GM12878 (cell line): ENCODE measurements at places on chromosomes 3 and 15. TPM values are rescaled to one million over a fixed set of nuclear protein-coding genes. Genes with fewer than 3 reads are reported as not detected.
A peak's percentile ranks its signal among the peaks of the same experiment; 100 is the strongest.

The EPB42 gene
- not detected in 2 replicates for total RNA-seq

The RASGRF1 gene
- 0.85 and 1.1 TPM in 2 replicates for total RNA-seq

The GOLGA8R gene
- total RNA-seq: 0.13 TPM in 1 of 2 replicates, not detected in the other

The SEMA3B gene
- total RNA-seq: 0.59 and 0.74 TPM in 2 replicates

The SH2D7 gene
- total RNA-seq: 0.08 TPM in 1 of 2 replicates, not detected in the other

The GABRB3 gene
- 0.05 and 0.27 TPM in 2 replicates for total RNA-seq

The SLC28A1 gene
- not detected in 2 replicates for total RNA-seq

The CLEC3B gene
- total RNA-seq: 0.23 TPM in 1 of 2 replicates, not detected in the other

The WDR48 gene
- total RNA-seq: 27.8 and 28.7 TPM in 2 replicates

The HTD2 gene
- 7.1 and 7.2 TPM in 2 replicates for total RNA-seq

GRCh38 chr15:80946576-80946975 lies 43.0 kb downstream of the MESD start:
- H3K36me3 ChIP-seq: no peaks in the 10 kb centered on the region; the same call in 1 of the 2 replicates
- H3K4me3 ChIP-seq: no peak overlapping the region
- H3K27me3 ChIP-seq: no peaks in the 10 kb centered on the region
- no peak for DNase-seq
- H3K4me1 ChIP-seq: no peaks in the 10 kb centered on the region
- no peak overlapping the region for H3K27ac ChIP-seq

- 0 out of 2 replicates have a peak, but pooled peaks cover under 1% of the 10 kb centered on the region for H3K4me1 ChIP-seq
- no peak overlapping the region for H3K27ac ChIP-seq
- DNase-seq: no peak
These were observed 108.5 kb downstream of the TBC1D2B start for GRCh38 chr15:77969055-77969454.

DNA sequence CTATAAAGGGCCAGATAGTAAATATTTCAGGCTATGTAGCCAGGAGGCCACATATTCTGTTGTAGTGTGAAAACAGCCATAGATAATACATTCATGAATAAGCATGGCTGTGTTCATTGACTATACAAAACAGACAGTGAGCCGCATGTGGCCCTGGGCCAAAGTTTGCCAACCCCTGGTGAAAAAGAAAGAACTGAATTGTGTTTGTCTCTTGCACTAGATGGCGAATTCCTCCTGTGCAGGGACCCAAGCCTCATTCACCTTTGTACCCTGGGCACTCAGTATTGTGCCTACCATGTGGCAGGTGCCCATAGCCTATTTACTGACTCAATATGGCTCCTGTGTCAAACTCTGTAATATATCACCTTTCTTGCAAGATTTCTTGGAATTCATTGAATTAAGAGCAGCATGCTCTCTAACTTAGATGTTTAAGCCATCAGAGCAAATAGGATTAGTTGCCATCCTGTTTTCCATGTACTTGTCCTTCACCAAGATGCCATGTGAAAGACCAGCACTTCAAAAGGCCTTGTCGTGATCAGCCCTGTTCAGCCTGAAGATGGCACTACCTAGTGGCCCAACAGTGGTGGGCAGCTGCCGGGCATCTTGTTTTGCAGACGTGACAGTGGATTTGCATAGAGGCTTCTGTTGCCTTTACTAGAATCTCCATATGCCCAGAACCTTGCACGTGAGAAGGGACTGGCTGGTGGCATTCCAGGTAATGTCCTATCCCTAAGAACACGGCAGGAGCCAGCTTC lies 50.9 kb upstream of the CMTM7 start:
- no peaks in the 10 kb centered on the region for H3K27me3 ChIP-seq
- no peaks in the 10 kb centered on the region for H3K36me3 ChIP-seq
- no peak for DNase-seq
- no peak overlapping the region for H3K4me3 ChIP-seq

DNA sequence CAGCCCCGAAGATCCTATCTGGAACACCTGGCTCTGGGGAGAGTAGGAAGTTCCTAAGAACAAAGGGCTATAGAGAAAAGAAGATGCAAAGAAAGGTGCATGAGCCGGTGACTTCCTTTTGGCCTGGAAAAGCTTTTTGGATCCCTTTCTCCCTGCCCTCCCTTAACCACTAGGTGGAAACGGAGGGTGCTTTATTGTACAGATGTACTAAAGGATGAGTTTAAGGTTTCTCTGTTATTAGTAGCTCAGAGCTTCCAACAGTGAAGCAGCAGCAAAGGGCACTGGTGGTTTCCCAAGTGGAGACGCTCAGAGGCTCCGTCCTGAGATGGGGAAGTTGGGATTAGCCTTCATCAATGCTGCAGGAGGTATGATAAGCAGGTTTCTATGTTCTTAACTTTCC lies 5.9 kb upstream of the ADGRG7 start:
- no peaks in the 10 kb centered on the region for H3K27me3 ChIP-seq
- DNase-seq: no peak
- peak overlapping the region; percentile 55 for H3K4me3 ChIP-seq

GRCh38 chr3:184315543-184315867 lies 1.1 kb downstream of the EIF4G1 start:
- H3K27ac ChIP-seq: peak overlapping the region; percentile 92
- peaks cover 3% of the 10 kb centered on the region; the same call in 1 of the 2 replicates for H3K4me1 ChIP-seq
- no peaks in the 10 kb centered on the region for H3K27me3 ChIP-seq
- peaks cover 13% of the 10 kb centered on the region for H3K36me3 ChIP-seq
- DNase-seq: no peak

GRCh38 chr15:33448961-33449606 lies 138.3 kb downstream of the RYR3 start:
- no peak overlapping the region for H3K4me3 ChIP-seq
- H3K27ac ChIP-seq: no peak overlapping the region
- H3K4me1 ChIP-seq: no peaks in the 10 kb centered on the region
- H3K27me3 ChIP-seq: no peaks in the 10 kb centered on the region; the same call in 1 of the 2 replicates
- no peaks in the 10 kb centered on the region for H3K36me3 ChIP-seq

DNA sequence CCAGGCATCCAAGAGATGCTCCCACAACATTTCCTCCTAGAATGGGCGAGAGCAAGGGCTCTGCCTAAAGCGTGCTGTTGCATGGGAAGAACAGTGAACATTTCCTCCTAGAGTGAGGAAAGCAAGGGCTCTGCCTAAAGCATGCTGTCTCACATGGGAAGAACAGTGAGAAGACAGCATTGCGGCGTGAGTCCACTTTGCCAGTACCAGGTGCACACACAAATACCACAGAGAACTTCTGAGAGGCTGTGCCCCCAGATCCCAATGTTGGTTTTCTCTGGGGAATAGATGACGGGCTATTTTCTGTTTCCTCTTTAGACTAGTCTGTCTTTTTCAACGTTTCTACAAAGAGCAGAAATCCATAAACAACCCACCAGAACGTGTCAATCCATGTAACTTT lies 142.9 kb downstream of the LRRK1 start:
- no peak for DNase-seq
- no peaks in the 10 kb centered on the region; the same call in 1 of the 2 replicates for H3K4me1 ChIP-seq
- H3K4me3 ChIP-seq: no peak overlapping the region
- H3K27ac ChIP-seq: no peak overlapping the region

DNA sequence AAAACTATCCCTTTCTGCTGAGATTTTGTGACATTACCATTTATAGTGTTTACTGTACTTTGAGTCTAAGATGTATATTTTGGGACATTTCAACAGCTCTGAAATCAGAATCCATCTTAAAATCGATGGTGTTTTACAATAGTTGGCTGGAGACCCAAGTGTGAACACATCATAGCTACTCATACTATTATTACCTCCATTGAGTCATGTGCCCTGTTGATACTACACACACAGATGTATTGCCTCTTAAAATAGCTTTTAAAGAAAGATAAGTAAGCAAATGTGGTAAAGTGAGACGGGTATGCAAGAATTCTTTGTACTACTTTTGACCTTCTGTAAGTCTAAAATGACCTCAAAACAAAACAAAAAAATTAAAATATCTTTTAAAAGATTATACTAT lies 6.7 kb downstream of the LMOD3 start:
- no peak overlapping the region for H3K4me3 ChIP-seq
- no peaks in the 10 kb centered on the region for H3K4me1 ChIP-seq
- no peaks in the 10 kb centered on the region for H3K36me3 ChIP-seq
- H3K27me3 ChIP-seq: no peaks in the 10 kb centered on the region

DNA sequence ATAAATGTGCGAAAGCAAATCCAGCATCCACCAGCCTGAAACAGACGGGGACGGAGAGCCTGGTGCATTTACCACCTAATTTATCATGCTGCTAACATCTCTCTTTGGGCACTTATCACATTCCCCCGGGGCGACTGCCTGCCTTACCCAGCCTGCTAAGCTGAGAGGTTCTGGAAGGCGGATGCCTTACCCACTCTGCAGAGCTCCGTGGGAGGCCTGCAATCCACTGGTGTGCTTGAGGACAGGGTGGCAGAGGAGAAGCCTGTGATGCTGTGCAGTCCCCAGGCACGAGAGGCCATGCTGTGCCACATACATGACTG lies 25.5 kb downstream of the MGLL start:
- H3K4me3 ChIP-seq: no peak overlapping the region
- H3K27ac ChIP-seq: no peak overlapping the region
- no peaks in the 10 kb centered on the region for H3K27me3 ChIP-seq
- H3K4me1 ChIP-seq: peaks cover 4% of the 10 kb centered on the region

DNA sequence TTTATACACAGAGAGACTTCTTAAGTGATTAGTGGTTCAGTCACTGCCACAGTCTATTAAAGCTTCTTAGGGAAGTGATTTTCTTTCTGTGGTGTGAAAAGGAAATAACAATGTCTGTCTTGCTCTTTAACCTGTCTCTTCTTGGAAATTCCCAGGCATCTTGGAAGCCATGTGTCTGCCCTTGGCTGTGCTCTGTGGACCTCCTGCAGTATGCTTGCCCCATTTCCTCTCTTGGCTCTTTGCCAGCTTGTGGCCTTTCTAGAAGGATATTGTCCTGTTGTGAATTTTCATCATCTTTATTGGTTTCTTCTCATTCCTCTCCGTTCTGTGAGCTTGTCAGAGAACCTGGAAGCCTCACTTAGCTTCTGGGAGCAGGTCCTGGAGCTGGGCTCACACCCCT lies 338.4 kb upstream of the C2CD4B start:
- no peaks in the 10 kb centered on the region; the same call in 1 of the 2 replicates for H3K4me1 ChIP-seq

GRCh38 chr3:69232482-69232881 lies 110.1 kb upstream of the LMOD3 start:
- H3K4me1 ChIP-seq: no peaks in the 10 kb centered on the region
- no peak for DNase-seq
- H3K36me3 ChIP-seq: no peaks in the 10 kb centered on the region

GRCh38 chr3:41581700-41582099 lies 380.2 kb downstream of the ULK4 start:
- no peak overlapping the region for H3K4me3 ChIP-seq
- H3K27ac ChIP-seq: no peak overlapping the region
- H3K4me1 ChIP-seq: peaks cover 9% of the 10 kb centered on the region

DNA sequence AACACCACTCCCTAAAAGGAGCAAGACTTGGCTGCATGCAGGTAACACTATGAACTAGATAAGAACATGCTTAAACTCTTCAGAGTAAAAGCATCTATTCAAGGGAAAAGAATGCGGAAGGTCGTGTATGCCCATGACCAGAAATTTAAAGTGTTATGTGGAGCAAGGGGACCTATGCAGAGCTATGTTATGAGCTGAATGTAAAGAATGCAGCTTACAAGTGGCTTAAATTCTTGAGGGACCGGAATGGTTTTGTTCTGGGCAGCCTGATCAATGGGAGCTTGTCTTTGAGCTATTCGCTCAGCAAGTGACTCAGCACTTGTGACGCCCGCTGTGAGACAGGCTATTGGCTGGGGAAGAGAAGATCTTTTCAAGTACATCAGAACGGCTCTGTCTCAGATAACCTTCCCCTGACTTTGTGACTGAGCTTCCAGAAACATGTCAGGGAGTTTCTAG lies 367.5 kb upstream of the THBS1 start:
- no peak overlapping the region for H3K27ac ChIP-seq
- no peaks in the 10 kb centered on the region for H3K36me3 ChIP-seq
- no peaks in the 10 kb centered on the region for H3K4me1 ChIP-seq
- H3K4me3 ChIP-seq: no peak overlapping the region
- H3K27me3 ChIP-seq: no peaks in the 10 kb centered on the region
- no peak for DNase-seq

DNA sequence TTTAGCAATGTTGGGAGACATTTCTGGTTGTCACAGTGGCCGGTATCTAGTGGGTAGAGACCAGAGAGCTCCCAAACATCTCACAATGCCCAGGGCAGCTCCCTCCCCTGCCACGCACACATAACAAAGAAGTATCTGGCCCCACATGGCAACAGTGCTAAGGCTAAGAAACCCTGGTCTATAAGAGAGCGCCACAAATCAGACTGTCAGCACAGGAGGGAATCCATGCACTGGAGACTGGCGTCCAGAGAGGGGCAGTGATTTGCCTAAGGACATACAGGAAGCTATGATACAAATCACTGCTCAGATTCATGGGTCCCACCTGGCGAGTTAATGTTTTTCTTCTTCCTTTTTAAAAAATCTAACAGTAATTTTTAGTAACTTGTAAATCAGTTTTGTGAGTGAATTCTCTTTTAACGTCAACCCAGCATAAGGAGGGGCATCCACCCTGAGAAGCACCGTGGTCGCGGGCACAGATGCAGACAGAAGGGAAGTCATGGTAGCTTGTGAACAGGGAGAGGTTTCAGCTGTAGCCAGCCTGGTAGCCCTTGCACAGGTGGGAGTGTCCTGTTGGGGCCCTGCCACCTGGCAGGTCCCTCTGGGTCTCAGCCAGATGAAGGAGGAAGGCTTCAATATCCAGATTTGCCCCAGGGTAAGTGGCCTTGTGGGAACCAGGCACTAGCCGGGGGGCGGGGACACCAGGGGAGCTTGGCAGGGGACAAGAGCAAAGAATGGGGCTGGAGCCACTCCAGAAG lies 8.7 kb downstream of the ISG20 start:
- DNase-seq: no peak
- no peaks in the 10 kb centered on the region for H3K27me3 ChIP-seq
- H3K4me1 ChIP-seq: peaks cover 30% of the 10 kb centered on the region
- peaks cover 11% of the 10 kb centered on the region for H3K36me3 ChIP-seq

DNA sequence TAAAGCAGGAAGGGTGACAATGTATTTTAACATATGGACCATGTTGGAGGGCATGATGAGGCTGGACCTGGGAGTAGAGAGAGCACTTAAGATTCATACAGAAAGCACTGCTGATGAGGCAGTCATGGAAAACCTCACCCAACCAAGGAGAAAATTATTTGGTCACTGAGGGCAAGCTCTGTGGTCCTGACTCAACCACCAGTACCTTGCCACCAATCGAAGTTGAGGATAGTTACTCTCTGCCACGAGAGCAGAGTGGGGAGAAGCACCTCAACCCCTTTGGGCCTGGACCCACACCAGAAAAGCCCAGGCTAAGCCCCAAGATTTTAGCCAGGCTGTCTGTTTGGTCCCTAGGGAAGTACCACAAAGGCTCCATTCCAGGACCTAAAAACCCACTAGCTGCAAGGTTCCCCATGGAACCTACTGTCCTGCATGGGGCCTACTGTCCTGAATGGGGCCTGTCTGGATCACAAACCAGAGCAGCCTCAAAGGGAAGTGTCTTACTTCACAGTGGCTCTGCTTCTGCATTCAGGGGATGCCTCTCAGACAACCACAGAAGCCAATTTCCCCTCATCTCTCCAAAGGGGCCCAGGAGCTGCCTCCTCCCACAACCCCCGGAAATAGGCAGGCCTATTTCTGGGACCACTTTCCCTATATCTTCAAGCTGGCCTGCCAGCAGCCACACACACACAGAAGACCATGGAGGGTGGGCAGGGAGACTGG lies 4.2 kb downstream of the CCDC71 start:
- no peaks in the 10 kb centered on the region for H3K27me3 ChIP-seq
- H3K27ac ChIP-seq: no peak overlapping the region
- H3K36me3 ChIP-seq: peaks cover 9% of the 10 kb centered on the region; the same call in 1 of the 2 replicates
- H3K4me1 ChIP-seq: peaks cover 10% of the 10 kb centered on the region
- DNase-seq: no peak
